ENCODE measurements at places on chromosomes 12 and 14. TPM values are rescaled to one million over a fixed set of nuclear protein-coding genes. Genes with fewer than 3 reads are reported as not detected.

Gene SOX5
- 1.5 TPM for total RNA-seq

Gene C12orf75
- 81.8 TPM for total RNA-seq

Gene RIMBP2
- not detected for total RNA-seq

Gene NTF3
- not detected for total RNA-seq

Gene FAM181A
- total RNA-seq, result not detected

Gene GLIPR1
- 20.0 TPM for total RNA-seq

Gene SLC5A8
- total RNA-seq, result not detected

Gene CIDEB
- total RNA-seq, result 2.0 TPM

Gene CRIP2
- 515 TPM for total RNA-seq

Gene PDE6H
- total RNA-seq, result not detected

Gene DLK1
- not detected for total RNA-seq

Gene NPFF
- total RNA-seq, result not detected

Gene TPPP2
- total RNA-seq, result not detected

Gene GPRC5D
- total RNA-seq, result not detected

Gene KLRC4
- total RNA-seq, result not detected

Gene AICDA
- not detected for total RNA-seq

Gene CINP
- 51.6 TPM for total RNA-seq

Gene ZBTB42
- 8.2 TPM for total RNA-seq

Gene CLEC14A
- 318 TPM for total RNA-seq

Gene TPH2
- not detected for total RNA-seq

Gene SERPINA4
- total RNA-seq, result not detected

Gene FBRSL1
- total RNA-seq, result 24.0 TPM

Gene FIGNL2
- 0.73 TPM for total RNA-seq

Gene CIT
- 14.2 TPM for total RNA-seq

Gene MFAP5
- total RNA-seq, result not detected

Gene RHOJ
- 57.3 TPM for total RNA-seq

Gene RNASE1
- 387 TPM for total RNA-seq

Data from glomerular endothelial cell (primary cell).